ENCODE measurements at places on chromosomes 1 and 21. TPM values are rescaled to one million over a fixed set of nuclear protein-coding genes. Genes with fewer than 3 reads are reported as not detected.

PTTG1IP gene
- 233 TPM for polyA plus RNA-seq

FGR gene
- 15.8 TPM for polyA plus RNA-seq

RORC gene
- 0.71 TPM for polyA plus RNA-seq

WDR64 gene
- 0.04 TPM for polyA plus RNA-seq

B3GALT6 gene
- polyA plus RNA-seq, result 15.2 TPM

SELENBP1 gene
- polyA plus RNA-seq, result 82.8 TPM

HLX gene
- polyA plus RNA-seq, result 8.2 TPM

TXNDC12 gene
- polyA plus RNA-seq, result 24.9 TPM

OR10Z1 gene
- not detected for polyA plus RNA-seq
